Stimulated activated naive B cell treated with anti-CD40 and anti-IgM and Interleukin-4, amounts not matched to agents 10 μg/mL and 1 μg/mL and 100 μg/mL, for 72 hours (primary cell): ENCODE measurements at places on chromosomes 7 and 10.
A peak's percentile ranks its signal among the peaks of the same experiment; 100 is the strongest.

DNA sequence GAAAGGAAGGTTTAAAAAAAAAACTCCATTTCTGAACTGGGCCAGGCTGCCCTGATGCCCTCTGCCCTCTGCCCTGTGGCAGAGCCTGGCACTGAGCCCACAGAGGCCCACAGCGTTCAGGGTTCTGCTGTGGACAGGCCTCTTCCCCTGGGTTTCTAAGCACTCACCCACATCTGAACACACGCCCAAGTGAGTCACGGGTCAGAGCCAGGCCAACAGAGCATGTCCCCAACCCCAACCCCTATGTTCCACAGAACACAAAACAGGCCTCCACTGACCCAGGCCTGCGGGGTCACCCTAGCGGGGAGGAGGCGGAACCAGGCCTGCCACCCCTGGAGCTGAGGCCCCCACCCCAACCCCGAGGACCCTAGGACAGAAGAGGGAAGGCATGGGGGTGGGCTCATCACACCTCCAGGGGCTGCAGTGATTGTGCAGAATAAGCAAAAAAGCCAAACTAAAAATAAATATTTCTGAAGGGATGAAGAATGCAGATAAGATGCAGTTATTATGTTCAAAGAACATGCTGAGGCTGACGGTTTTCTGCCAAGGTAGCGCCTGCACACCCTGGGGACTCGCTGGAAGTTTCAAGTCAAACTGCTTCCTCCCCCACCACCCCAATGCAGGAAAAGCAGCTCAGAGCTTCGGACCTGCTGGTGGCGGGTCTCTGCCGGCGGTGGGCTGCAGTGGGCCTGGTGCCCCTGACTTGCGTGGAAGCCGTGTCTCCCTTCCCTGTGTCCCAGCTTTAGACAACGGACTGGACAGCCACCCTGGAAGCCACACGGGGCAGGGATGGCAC is 5.4 kb downstream of the WDR86 start:
- DNase-seq, result no peak

DNA sequence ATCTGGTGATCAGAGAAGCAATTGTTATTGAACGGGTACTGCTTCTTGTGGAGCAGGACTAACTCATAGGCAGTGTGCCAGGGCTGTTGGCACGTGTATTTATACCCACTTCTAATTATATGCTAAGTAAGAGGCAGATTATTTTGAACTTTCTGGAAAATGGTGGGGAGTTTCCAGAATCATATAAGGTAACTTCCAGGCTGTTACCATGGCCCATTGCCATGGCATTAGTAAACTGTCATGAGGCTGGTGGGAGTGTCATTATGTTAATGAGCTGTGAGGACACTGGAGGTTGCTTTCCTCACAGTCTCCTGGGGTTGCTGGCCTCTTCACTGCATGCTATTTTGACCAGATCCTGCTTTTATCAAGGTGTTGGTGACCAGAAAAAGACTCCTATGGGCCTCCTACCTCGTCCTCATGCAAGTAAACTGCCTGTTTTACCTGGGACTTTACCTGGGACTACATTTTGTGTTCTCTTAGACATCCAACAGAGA is 122.6 kb downstream of the KCND2 start:
- no peak for DNase-seq

- no peak for DNase-seq
These were observed 141.1 kb upstream of the LRRTM3 start for GRCh38 chr10:66784770-66785169.

DNA sequence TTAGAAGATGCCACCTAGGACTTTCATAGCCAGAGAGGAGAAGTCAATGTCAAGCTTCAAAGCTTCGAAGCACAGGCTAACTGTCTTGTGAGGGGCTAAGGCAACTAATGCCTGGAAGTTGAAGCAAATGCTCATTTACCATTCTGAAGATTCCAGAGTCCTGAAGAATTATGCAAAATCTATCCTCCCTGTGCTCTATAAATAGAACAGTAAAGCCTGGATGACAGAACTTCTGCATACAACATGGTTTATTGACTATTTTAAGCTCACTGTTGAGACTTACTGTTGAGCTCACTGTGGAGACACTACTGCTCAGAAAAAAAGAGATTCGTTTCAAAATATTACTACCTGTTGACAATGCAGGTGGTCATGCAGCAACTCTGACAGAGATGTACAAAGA is 28.6 kb downstream of the TNS3 start:
- no peak for DNase-seq

DNA sequence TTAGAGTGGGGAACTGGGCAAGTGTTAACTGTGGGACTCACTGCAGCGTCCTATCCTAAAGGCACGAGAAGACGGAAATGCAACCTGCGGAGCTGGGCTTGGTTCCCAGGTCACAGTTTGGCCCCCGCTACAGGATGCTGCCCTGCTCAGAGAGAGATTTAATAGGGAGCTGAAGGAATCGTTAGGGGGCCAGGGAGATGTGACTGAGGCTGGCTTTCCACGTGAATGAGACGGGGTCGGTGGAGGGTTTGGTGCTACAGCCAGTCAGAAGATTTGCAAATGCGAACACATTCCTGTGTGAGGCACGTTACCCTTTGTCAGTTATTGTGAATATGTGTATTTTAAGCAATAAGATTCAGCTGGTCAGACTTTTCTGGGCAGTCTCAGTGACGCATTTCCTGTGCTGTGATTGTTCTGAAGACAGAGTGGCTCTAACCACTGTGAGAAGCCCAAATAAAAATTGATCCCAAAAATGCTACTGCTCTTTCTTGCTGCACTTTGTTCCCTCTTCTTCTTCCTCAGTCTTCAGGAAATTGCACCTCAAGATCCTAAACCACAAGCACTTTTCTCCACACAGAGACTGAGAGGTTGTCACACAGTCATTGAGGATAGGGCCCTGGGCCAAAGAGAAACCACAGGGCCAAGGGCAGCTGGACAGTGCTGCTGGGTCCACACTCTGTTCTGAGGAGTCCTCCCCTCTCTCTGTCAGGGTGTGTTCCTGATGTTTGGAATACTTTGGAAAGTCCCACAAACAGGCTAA is 21.2 kb downstream of the CYP17A1 start:
- no peak for DNase-seq

DNA sequence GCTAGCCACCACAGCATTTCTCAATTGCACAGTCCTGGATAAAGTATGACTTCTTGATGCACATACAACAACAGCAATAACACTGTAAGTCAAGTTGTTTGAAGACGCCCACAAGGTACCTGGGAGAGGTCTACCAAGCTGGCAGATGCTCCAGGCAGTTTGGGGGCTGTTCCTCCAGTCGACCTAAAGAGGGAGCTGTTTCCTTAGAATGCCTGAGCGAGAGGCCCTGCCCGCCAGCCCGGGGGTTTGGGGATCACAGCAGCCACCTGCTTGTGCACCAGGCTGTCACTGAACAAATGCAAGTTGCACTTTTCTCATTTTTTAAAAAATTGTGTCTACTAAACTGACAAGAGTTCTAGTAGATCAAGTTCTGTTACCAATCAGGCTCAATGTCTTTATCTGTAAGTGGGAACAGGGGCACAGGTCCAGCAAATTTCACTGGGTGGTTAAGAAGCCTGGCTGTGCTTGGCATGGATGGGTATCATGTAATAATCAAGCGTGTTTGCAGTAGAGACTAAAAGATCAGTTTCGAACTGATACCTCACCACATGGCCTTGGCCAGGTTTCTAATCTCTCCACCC is 193.8 kb upstream of the ADO start:
- peak; percentile 82 for DNase-seq

GRCh38 chr10:19623321-19623720 is 192.9 kb upstream of the PLXDC2 start:
- no peak for DNase-seq

- DNase-seq, result no peak
These were observed 11.3 kb downstream of the CPA2 start for GRCh38 chr7:130277763-130278643.

DNA sequence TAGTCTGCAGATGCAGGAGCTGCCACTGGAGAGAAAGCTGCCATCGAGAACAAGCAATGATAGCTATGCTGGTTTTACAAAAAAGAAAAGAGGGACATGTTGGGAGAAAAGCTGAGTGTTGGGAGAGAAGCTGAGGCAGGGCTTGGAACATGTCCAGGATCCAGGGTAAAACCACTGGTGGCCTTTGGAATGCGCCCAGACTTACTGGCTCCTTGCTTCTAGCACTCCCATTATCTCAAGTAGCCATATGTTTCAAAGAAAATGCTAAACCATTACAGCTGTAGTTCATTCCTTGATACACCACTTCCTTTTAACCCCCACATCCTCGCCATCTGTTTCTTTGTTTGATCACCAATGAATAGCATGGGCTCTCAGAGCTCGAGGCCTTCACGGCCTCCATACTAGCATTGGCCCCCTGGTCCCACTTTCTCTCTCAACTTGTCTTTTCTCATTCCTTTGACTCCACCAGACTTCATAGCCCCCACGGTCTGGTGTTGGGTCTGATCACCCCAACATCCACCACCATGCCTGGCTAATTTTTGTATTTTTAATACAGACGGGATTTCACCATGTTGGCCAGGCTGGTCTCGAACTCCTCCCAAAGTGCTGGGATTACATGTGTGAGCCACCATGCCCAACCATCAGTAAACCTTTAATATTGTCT is 23.8 kb upstream of the PLAC9 start:
- DNase-seq, result no peak
